ENCODE measurements at places on chromosomes 6 and 20.

DNA sequence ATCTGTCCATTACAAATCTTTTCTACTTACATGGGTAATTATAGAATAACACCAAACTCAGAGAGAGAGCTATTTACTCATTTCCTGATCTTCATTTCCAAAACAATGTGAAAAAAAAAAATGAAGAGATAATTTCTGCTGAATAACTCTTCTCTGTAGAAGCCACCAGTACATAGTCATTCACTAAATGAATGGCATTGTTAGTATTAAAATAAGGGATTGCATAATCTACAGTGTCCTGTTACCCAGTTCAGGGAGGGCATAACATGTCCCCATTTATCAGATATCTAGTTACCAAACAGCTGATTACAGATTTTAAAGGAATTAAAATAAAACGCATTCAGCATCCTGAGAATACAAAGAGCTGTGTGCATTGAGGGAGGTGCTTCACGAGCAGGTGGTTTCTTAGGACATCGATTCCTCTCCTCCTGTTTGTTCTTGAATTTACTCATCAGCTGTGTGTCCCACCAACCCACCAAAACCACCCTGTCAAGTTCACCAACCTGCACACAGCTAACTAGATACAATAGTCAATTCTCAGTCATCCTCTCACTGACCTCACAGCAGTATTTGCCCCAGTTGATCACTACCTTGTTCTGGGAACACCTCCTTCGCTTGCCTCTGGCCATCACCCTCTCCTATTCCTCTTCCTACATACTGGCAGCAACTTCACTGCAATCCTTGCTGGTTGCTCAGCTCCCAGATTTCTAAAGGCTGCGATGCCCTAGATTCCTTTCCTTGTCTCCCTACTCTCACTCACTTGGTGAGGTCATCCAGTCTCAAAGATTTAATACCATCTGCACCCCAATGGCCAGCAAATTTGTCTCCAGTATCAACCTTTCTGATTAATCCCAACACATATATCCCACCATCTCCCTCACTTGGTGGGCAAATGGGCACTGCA is 18.7 kb downstream of the CNKSR3 start:
- ATAC-seq, result peak; percentile 34

GRCh38 chr20:49693435-49694171 is 20.1 kb downstream of the B4GALT5 start:
- ATAC-seq, result no peak

DNA sequence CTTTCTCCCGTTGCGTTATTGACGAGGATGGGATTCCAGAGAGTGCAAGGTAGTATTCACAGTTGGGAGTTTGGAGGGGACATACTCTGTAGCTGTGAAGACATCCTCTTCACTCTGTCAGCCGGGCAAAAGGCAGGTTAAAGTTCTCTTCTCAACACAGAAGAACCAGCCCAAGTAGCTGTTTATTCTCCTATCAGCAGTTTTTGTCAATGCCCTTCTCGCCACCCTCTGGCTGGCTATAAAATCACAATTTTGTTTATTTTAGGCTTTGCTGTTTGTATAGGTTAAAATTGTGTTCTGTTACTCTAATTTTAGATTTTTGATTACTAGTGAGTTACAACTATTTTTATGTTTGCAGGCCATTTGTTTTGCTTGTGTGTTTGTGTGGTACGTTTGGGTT is 37.9 kb upstream of the MAS1 start:
- ATAC-seq, result no peak

DNA sequence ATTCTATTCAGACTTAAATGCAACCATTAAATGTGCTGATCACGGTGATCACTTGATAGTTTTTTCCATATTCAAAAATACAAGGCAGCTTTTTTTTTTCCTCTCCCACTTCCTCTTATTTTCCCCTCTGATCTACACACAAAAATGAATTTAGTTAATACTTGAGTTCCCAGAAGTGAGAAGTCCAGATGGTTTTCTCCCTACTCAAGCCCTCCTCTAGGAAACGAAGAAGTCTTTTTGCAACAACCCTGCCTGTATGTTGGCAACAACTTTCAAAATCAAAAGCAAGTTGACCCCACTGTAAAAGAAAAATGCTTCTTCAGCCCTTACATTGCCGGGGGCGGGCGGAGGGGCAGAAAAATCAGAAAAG is 24.3 kb downstream of the ARHGAP18 start:
- ATAC-seq, result no peak

DNA sequence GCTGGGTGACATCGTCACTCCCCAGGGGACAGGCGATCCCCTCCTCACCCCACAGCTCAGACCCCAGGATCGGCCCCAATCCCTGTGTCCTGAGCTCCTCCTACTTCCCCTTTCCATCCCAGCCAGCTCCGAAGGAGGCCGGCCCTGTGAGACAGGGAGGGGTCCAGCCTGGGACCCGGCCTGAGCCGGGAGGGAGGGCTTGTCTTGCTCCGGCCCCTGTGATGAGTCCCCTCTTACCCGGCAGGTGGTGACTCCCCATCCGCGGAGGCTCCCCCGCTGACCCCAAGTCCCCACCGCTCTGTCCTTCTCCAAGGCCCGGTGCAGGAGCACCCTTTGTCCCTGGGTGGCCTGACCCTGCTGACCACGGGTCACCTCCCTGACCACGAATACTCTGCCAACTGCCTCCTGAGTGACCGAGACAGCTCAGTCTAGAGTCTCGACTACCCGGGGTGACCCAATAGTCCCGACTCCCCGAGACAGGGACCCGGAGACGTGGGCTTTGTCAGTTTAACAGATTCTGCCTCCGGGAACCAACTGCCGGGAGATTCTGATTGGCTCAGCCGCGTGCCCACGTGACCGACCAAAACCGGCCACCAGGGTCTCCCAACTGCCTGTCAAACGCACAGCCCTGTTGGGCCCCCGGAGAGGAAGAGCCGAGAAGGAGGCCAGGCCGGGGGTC is 187.4 kb upstream of the PROKR2 start:
- no peak for ATAC-seq

- no peak for ATAC-seq
Observed at GRCh38 chr6:93139408-93140081, 279.8 kb downstream of the EPHA7 start.

DNA sequence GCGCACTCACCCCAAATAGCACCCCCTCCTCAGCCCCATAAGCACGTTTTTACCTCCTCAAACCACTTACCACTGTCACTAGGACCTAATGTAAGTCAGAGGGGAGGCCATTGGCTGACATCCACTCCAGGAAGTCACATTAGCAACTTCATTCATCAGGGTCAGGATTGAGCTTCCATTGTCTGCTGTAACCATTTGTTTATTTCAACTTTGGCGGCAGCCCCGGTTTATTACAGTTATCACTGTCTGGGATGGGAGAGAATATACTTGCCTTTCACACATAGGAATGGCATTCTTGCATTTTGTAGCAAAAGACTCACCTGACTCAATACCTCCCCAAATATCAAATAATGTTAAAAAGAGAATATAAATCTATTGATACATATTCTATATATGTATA is 38.3 kb downstream of the MAFB start:
- ATAC-seq, result no peak

GRCh38 chr20:18909254-18909653 is 95.7 kb downstream of the SCP2D1 start:
- ATAC-seq, result no peak

GRCh38 chr6:318243-318890 is 26.1 kb downstream of the DUSP22 start:
- ATAC-seq, result no peak

DNA sequence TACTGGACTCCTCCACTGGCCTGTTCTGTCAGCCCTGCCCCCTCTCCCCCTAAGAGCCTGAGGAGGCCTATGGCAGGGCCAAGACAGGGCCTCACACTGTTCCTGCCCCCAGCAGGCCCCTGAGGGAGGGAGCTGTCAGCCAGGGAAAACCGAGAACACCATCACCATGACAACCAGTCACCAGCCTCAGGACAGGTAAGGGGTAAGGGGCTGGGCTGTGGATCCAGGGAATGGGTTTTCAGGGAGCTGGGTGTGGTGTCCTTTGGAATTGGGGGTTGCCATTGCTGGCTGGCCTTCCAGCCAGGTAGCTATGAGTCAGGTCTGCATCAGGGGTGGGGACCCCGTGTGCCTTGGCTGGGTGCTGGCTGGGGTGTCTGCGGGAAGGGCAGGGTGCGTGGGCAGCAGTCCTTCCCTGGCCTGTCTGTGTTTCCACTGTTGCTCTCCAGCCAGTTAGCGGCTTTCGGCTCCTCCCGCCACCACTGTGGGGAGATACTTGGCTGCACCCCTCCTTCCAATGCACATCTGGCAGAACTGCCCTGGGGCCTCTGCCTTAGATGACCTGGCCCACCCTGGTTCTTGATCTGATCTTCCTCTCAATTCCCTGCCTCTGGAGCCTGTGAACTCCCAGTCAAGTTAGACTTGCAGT is 3.9 kb downstream of the SLC29A1 start:
- no peak for ATAC-seq

DNA sequence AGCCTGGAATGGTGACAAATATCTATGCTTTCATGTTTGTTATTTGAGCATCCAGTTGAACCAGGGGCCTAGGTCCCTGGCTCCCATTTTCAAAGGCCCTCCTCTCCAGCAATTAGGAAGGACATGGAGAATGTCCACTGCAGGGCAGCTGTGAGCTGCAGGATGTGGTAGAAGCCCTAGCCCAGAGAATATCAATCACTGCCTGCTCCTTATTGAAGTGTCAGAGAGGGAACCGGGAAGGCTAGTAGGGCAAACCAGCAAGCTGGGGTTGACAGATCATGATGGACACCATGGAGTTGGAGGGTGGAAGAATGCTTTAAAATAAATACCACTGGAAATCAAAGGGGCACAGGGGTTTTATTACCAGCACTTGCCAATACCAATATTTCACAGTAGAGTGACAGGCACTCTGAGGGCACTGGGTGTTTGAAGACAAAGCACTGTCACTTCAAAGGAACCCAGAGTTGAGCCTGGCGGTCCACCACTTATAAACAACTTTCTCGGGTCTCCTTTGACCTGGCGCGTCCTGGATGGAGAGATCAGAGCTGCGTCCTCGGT is 47.7 kb downstream of the ZNF831 start:
- ATAC-seq, result no peak

DNA sequence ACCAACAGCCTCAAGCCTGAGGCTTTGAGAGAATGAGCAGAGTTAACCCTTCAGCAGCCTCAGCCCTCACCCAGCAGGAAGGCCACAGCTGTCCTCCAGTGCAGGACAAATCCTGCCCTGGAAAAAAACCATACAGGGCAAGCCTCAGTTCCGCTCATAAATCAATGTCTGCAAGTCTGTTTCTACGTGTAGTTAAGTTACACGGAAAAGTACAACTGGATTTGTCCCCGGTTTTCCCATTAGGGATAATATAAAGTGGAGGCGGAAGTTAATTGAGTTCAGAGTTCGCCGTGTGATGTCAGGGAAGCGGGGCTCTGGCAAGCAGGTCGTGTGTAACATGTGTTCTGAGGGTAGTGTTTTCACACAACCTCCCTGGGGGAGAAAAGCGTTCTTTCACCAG is 44.2 kb upstream of the EYA2 start:
- no peak for ATAC-seq

GRCh38 chr6:162372106-162372505 is 355.5 kb downstream of the PRKN start:
- no peak for ATAC-seq

- ATAC-seq, result no peak
Observed at GRCh38 chr20:432677-433299, 24.7 kb downstream of the RBCK1 start.

- ATAC-seq, result no peak
Observed at GRCh38 chr6:92684386-92684785, 735.0 kb downstream of the EPHA7 start.

DNA sequence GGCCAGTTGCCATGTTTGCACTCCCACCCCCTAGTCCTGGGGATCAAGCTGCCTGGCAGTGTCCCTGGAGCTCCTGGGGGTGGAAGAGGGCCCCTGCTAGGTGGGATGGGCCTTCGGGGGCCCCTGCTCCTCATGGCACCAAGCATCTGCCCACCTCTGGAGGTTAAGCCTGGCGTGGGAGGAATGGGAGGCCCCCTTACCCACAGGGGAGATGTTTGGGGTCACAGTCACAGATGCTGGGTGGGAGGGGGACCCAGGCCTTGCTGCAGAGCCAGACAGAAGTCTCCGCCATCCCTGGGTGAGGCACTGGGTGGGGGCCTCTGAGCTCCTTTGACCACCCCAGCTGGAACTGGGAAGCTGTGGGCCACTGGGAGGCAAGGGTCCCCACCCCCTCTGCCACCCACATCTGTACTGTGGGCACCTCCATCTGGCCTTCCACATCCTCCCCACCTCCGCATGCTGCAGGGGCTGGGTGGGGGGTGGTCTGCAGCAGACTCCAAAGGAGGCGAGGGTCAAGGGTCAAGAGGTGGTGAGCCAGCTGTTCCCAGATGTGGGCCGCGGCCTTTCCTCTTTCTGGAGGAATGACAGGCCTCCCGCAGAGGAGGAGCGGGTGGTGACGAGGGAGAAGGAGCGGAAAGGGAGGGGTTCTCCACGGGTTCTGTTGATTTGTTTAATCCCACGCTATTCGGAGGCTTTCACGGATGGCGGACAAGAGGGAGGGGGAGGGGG is 41.5 kb downstream of the YTHDF1 start:
- no peak for ATAC-seq

GRCh38 chr20:58141496-58141895 is 87.0 kb downstream of the ANKRD60 start:
- no peak for ATAC-seq

- no peak for ATAC-seq
Observed at GRCh38 chr6:89640804-89641203, 2.3 kb upstream of the LYRM2 start.

DNA sequence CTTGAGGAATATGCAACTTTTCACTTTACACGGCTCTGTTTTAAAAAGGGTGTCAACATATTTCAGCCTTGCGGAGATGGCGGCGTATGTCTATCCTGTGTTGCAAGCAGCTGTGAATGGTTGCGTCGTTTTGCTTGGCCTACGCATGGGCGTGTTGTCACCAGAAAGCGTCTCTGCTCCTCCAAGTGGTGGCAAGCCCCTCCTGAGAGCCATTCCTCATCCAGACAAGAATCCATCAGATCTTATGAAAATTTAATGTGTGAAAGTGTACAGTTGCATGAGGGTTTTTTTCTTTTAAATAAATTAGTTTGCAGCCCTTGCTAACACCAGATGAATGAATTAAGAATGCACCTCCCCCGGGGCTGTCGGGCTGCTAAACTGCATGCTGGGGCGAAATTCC is 114.4 kb downstream of the PHACTR3 start:
- ATAC-seq, result no peak

DNA sequence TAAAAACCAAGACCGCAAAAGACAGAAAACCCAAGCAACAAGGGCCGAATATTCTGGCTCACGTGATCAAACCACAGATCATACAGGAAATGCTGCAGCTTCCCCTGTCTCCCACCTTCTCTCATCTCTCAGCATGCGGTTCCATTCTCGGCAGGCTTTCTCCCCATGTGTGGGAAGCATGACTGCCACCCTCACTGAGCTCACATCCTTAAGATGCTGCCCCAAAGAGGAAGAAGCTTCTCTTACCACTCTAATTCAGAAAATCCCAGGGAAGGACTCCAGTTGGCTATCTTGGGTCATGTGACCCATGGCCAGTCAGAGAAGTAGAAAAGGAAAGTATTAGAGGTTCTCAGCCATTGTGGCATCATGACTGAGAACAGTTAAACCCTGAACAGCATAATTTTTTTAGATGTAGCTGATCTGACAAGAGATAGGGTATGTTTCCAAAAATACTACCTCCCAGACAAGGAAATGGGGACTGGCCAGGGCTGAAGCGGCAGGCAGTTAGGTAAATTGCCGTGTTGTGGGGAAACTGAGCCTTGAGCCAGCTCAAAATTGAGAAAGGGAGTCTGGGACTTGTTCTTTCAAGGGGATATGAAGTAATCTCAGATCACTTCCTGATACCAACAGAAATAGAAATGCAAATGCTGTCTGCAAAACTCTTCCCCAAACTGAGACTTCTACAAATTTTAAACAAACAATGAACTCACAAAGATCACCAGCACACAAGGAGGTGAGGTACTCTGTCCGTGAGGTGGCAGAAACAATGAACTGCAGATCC is 37.1 kb upstream of the GRM4 start:
- peak; percentile 97 for ATAC-seq

GRCh38 chr20:10708351-10709185 is 34.8 kb upstream of the JAG1 start:
- ATAC-seq, result no peak

Data from activated T-helper 17 cell treated with anti-CD3 and anti-CD28 coated beads, Interleukin-2, amount 50 U/mL, for 72 hours (primary cell).